ENCODE measurements at places on chromosomes 2 and 18. TPM values are rescaled to one million over a fixed set of nuclear protein-coding genes. Genes with fewer than 3 reads are reported as not detected.

Gene ANKRD29
- total RNA-seq: 72.0 TPM

Gene SKOR2
- not detected for total RNA-seq

Gene PTGR3
- 27.7 TPM for total RNA-seq

Gene NCKAP5
- total RNA-seq: 40.8 TPM

- no peak for DNase-seq
Observed at GRCh38 chr18:432791-433190, 67.7 kb downstream of the COLEC12 start.

- peak; percentile 92 for DNase-seq
Observed at GRCh38 chr2:28594332-28595108, 98.7 kb downstream of the PLB1 start.

GRCh38 chr2:219094171-219094570 lies 33.5 kb upstream of the IHH start:
- no peak for DNase-seq

DNA sequence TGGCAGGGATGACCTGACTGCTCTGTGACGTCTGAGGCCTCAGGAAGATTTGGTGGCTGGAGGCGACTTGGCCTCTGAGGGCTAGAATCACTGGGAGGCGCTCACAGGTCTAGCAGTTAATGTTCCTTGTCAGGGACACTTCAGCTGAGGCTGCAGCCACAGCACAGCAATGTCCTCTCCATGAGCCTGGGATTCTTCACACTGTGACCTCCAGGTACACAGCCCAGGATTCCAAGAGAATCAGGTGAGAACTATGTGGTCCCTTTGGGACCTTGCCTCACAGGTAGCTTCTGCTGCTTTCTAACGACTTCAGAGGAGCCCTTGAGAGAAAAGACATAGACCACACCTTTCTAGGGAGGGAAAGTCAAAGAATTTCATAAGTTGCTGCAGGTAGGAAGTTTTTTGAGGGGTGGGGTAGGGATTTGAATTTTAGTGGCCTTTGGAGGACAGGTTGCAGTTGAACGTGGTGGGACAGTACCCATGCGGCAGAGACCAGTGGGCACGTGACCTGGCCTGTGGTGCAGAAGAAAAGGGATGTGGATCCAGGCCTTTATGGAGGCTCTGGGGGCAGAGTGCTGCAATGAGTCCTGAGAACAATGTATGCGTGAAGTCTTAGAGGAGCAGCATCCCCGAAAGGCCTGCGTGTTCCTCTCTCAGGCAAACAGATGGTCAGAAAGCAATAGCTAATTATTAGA lies 86.2 kb downstream of the LYPD1 start:
- no peak for DNase-seq

- DNase-seq: no peak
Observed at GRCh38 chr2:186959486-186959885, 110.5 kb upstream of the ZSWIM2 start.

Data from upper lobe of right lung (tissue), 1 donor.